ENCODE measurements at places on chromosomes 1 and 21. TPM values are rescaled to one million over a fixed set of nuclear protein-coding genes. Genes with fewer than 3 reads are reported as not detected.

The CACNA1S gene
- not detected for total RNA-seq

The ANGPTL1 gene
- not detected for total RNA-seq

The OR2L13 gene
- total RNA-seq = not detected

The POU2F1 gene
- total RNA-seq = 40.2 TPM

The RHBDL2 gene
- total RNA-seq = not detected

The SELENBP1 gene
- not detected for total RNA-seq

The DMBX1 gene
- total RNA-seq = 0.26 TPM

The TBX19 gene
- 3.7 TPM for total RNA-seq

The HUNK gene
- total RNA-seq = not detected

The SMCP gene
- not detected for total RNA-seq

The CLIC6 gene
- total RNA-seq = 0.50 TPM

The IL20 gene
- not detected for total RNA-seq

The SPRR2G gene
- not detected for total RNA-seq

The CHRM3 gene
- total RNA-seq = not detected

The SPRR2B gene
- total RNA-seq = not detected

The RNF186 gene
- total RNA-seq = not detected

The TSSK3 gene
- total RNA-seq = not detected

The GPR37L1 gene
- total RNA-seq = not detected

The NEGR1 gene
- not detected for total RNA-seq

The CAMK2N1 gene
- total RNA-seq = 2.1 TPM

The BARHL2 gene
- not detected for total RNA-seq

The CFHR5 gene
- total RNA-seq = not detected

The BTBD19 gene
- 6.4 TPM for total RNA-seq

The PRELP gene
- not detected for total RNA-seq

The FAM229A gene
- total RNA-seq = 13.4 TPM

The RIPK4 gene
- 0.11 TPM for total RNA-seq

The CELA2A gene
- not detected for total RNA-seq

The LCE2B gene
- not detected for total RNA-seq

The KRTAP19-3 gene
- not detected for total RNA-seq
